ENCODE measurements at places on chromosomes 4 and X. TPM values are rescaled to one million over a fixed set of nuclear protein-coding genes. Genes with fewer than 3 reads are reported as not detected.

DNA sequence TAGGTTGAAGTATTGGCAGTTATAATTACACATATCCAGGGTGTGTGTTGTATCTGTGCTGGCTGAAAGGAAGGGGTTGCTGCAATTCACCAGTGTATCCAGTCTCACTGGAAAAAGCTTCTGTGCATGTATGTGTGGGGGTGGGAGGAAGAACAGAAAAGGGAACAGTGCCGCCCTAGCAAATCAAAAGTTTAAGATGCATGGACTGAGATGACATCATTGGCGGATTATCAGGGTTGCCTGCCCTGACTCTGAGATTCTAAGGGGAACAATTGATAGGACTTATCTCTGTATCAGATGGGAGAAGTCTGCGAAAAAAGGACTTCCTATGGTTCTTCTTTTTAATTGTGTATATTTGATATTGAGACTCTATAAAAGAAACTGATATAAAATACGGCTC is 3.5 kb downstream of the SLC25A43 start:
- H3K27ac ChIP-seq: no peak overlapping the region
- H3K4me1 ChIP-seq: peaks cover 11% of the 10 kb centered on the region
- peaks cover under 1% of the 10 kb centered on the region for H3K36me3 ChIP-seq
- no peak overlapping the region for H3K4me3 ChIP-seq
- H3K27me3 ChIP-seq: no peaks in the 10 kb centered on the region

GRCh38 chr4:1870578-1871443 is at the start of gene NSD2:
Gene NSD2 (plus strand): TSS chr4:1871393. CDS start chr4:1900655, 29,262 bp downstream.
- H3K27me3 ChIP-seq: no peaks in the 10 kb centered on the region
- H3K4me1 ChIP-seq: peaks cover 35% of the 10 kb centered on the region
- peak within 1 kb of the TSS; percentile 96 for H3K27ac ChIP-seq
- H3K4me3 ChIP-seq: peak within 1 kb of the TSS; percentile 92
- peak; percentile 90 for DNase-seq

DNA sequence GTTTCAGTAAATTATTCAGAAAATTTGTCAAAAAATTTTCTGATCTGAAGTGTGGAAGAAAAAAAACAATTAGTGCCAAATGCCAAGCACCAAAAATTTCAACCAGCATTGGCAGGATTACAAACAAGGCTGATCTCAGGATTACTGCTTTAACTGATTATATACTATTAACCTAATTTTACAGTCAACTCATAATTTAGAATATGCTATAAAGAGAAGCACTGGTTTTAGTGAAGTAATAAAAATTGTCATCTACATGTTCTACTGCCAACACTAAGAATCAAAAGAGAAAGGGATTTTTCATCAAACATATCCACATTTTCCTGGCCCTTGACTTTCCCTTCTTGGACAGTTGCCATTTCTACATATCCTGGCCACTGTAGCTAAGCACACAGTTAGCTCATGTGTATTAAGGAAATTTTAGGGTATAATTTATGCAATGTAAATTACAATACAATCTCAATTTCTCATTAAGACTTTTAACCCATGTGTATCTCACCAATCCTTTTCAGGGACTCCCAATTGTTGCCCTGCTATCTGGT is 33.8 kb downstream of the THOC2 start:
- DNase-seq: no peak
- H3K4me1 ChIP-seq: no peaks in the 10 kb centered on the region
- H3K36me3 ChIP-seq: no peaks in the 10 kb centered on the region
- H3K4me3 ChIP-seq: no peak overlapping the region
- H3K27ac ChIP-seq: no peak overlapping the region

KCTD8 gene
- not detected for total RNA-seq

GRCh38 chr4:173991814-173992213 is 291.7 kb downstream of the FBXO8 start:
- no peak for DNase-seq
- H3K27me3 ChIP-seq: peaks cover 4% of the 10 kb centered on the region
- H3K4me1 ChIP-seq: no peaks in the 10 kb centered on the region
- no peaks in the 10 kb centered on the region for H3K36me3 ChIP-seq
- no peak overlapping the region for H3K27ac ChIP-seq

- no peaks in the 10 kb centered on the region for H3K4me1 ChIP-seq
- no peak overlapping the region for H3K4me3 ChIP-seq
- peaks cover 6% of the 10 kb centered on the region for H3K27me3 ChIP-seq
Measured at GRCh38 chr4:76654791-76655190, 219.8 kb downstream of the SHROOM3 start.

DNA sequence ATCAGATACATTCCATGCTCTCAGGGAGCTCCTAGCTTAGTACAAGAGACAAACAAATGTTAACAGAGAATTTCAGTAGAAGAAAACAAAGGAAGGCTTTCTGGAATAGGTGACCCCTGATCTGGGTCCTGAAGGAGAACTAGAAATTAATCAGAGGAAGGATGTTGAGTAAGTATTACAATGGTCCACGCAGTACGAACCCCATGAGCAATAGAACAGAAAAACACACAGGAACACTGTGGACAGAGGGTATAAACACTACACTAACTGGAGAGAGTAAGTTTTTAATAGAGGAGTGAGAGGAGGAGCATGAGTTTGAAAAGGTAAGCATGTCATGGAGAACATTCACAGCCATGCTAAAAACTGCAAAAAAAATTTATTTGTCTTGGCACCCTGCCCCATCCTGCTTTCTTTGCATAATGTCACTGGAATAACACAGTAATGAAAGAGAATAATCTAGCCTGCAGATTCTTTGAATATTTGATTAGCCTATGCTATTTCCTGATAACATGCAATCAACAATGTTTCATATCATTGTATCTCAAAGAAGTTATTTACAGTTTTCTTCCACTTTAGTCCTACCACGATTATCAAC is 140.3 kb upstream of the ZXDB start:
- no peak overlapping the region for H3K27ac ChIP-seq
- no peak overlapping the region for H3K4me3 ChIP-seq

DNA sequence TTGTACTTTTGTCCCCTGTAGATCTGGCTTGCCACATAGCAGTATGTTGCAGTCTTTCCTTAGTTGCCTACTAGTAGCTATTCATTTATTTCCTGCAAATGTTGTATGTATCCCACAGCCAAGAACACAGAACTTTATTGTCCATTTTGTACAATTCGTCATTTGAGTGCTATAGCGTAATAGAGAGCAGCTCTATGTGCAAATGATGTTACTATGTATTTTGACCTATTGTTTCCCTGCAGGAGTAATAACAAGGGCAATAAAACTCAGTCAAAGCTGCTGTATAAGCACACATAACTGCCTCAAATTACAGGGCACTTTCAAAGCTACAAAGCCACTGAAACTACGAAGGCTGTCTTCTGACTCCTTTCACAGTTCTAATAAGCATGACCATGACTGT is 48.1 kb downstream of the NRK start:
- H3K4me1 ChIP-seq: no peaks in the 10 kb centered on the region
- H3K27ac ChIP-seq: no peak overlapping the region
- DNase-seq: no peak

DNA sequence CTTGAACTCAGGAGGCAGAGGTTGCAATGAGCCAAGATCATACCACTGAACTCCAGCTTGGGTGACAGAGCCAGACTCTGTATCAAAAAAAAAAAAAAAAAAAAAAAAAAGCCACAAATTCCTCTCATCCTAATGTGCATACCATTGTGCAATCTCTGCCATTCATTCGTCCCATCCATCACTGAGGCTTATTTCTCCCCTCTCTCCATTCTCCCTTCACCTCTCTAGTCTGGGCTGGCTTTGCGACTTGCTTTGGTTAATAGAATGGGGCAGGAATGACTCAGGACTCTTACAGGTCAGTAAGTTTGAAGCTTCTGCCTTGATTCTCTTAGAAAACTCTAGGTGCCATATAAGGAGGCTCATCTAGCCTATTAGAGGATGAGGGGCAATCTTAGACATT is 60.3 kb upstream of the DDX3X start:
- H3K36me3 ChIP-seq: no peaks in the 10 kb centered on the region
- H3K4me3 ChIP-seq: no peak overlapping the region
- no peak for DNase-seq

- no peak overlapping the region for H3K27ac ChIP-seq
- no peak for DNase-seq
- no peaks in the 10 kb centered on the region for H3K4me1 ChIP-seq
- H3K36me3 ChIP-seq: no peaks in the 10 kb centered on the region
- no peak overlapping the region for H3K4me3 ChIP-seq
Measured at GRCh38 chr4:171676555-171677215, 136.5 kb upstream of the GALNTL6 start.

DNA sequence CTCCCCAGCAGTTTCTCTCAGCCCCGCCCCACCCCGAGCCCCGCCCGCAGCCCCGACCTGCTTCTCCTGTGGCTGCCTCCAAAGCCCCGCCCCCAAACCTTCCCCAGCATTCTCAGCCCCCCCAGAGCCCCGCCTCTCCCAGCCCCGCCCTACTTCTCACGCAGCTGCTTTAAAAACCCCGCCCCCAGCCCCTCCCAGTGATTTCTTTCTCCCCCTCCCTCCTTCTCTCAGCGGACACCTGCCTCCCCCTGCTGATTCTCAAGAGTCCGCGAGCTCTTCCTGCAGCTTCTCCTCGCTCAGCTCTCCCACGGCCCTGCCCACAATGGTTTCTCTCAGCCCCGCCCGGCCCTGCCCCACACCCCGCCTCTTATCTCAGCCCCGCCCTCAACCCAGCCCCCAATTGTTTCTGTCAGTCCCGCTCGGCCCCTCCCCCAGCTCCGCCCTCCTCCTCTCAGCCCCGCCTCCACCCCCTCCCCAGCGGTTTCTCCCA is 636 bp upstream of the EOLA1 start:
- peak overlapping the region; percentile 91 for H3K4me3 ChIP-seq
- no peaks in the 10 kb centered on the region for H3K27me3 ChIP-seq
- peaks cover 2% of the 10 kb centered on the region for H3K4me1 ChIP-seq
- peak overlapping the region; percentile 99 for H3K27ac ChIP-seq
- DNase-seq: peak; percentile 92

GRCh38 chrX:153312041-153312440 is 9.5 kb downstream of the PNMA6F start:
- H3K36me3 ChIP-seq: no peaks in the 10 kb centered on the region
- no peaks in the 10 kb centered on the region for H3K27me3 ChIP-seq
- no peak for DNase-seq
- H3K4me3 ChIP-seq: no peak overlapping the region
- no peak overlapping the region for H3K27ac ChIP-seq

DNA sequence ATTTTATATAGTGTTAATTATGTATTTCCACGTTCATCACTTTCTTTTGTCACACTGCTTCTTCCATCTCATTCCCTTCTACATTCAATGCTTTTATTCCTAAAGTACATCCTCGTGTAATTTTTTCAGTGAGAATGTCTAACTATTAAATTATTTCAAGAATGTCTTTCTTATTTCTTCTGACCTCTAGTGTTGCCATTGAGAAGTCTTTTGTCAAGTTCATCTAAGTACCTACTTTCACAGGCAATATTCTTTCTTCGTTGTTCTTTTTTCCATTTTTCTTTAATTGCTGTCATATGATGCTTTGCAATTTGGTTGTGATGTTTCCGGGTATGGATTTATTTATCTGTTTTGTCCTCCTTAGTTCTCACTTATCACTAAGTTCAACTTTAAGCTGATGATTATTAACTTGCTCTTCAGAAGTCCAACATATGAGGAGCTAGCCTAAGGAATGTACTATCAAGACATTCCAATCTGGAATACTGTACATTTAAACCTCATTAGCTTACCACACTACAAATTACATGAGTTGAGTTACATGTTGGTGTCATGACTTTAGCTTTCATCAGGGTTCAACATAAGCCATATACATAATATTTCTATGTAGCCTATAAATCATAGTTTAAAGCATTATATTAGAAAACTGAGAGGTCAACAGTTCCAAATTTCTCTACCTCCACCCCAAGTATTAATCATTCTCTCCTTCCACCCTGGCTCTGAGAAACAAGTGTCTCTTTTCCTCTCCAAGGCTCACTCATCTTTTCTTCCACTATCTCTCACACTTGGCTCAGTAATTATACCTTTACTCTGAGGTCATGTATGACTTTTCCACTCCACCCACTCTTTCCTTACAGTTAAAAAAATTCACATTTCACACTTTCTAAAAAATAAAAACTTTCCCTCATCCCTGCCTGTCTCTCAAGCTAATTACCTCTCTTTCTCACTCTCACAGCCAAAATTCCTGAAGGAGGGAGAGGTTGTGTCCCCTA is 81.5 kb downstream of the COX18 start:
- peaks cover 11% of the 10 kb centered on the region for H3K4me1 ChIP-seq
- no peak for DNase-seq
- no peaks in the 10 kb centered on the region for H3K36me3 ChIP-seq
- H3K27me3 ChIP-seq: peaks cover 9% of the 10 kb centered on the region
- no peak overlapping the region for H3K4me3 ChIP-seq

- H3K27me3 ChIP-seq: no peaks in the 10 kb centered on the region
- DNase-seq: peak; percentile 78
- peaks cover 18% of the 10 kb centered on the region for H3K36me3 ChIP-seq
- peak overlapping the region; percentile 74 for H3K27ac ChIP-seq
- H3K4me3 ChIP-seq: no peak overlapping the region
Measured at GRCh38 chr4:153573881-153574802, 108.0 kb downstream of the TMEM131L start.

DNA sequence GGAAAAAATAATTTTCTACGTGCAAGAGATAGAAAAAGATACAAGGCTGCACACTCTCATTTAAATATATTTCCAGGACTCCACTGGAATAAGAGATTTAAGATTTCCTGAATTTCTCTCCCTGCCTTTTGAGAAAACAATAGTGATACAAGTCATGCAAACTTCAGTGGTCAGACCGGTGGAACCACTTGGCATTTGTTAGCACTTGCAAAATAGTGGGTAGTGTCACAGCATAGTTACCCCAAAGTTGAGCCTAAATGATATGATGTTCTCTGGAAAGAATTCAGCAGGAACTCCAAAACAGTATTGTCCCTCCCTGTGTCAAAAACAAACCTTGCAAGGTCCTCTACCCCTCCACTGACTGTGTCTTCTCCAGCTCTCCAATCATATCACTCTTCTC is 102.3 kb downstream of the ANKRD50 start:
- H3K4me3 ChIP-seq: no peak overlapping the region
- no peaks in the 10 kb centered on the region for H3K27me3 ChIP-seq
- H3K27ac ChIP-seq: no peak overlapping the region
- no peaks in the 10 kb centered on the region for H3K36me3 ChIP-seq
- DNase-seq: no peak
- H3K4me1 ChIP-seq: no peaks in the 10 kb centered on the region

TCP11X2 gene
- not detected for total RNA-seq

ATOH1 gene
- total RNA-seq: not detected

GRCh38 chr4:67632492-67632891 is 68.5 kb downstream of the UBA6 start:
- H3K27me3 ChIP-seq: no peaks in the 10 kb centered on the region
- no peaks in the 10 kb centered on the region for H3K4me1 ChIP-seq
- no peak overlapping the region for H3K27ac ChIP-seq
- no peak overlapping the region for H3K4me3 ChIP-seq
- peaks cover 18% of the 10 kb centered on the region for H3K36me3 ChIP-seq
- DNase-seq: no peak

FGFR3 gene
- total RNA-seq: 0.27 TPM

Data from activated naive CD4-positive, alpha-beta T cell treated with anti-CD3 and anti-CD28 coated beads for 36 hours (primary cell).